Renal pelvis (tissue), 12 donors: ENCODE measurements at places on chromosomes 12 and 14. TPM values are rescaled to one million over a fixed set of nuclear protein-coding genes. Genes with fewer than 3 reads are reported as not detected.

DNA sequence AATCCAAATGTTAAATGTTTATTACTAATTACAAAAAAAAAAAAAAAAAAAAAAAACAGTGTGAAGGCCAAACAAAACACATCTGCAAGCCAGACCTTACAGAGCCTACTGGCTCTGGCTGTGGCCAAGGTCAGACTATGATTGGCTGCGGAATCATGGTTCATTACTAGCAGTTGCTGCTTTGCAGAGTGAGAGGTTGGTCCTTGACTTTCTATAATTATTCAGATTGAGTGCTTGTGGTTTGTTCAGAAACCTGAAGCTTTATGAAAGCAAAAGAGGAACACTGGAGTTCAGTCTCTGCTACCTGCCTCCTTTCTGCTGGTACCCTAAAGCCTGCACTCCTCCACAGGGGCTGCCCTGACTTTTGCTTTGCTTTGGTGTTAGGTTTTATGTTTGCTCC lies 550.9 kb downstream of the BCL11B start:
- DNase-seq = no peak

Gene LTB4R2
- polyA plus RNA-seq = 5.3 TPM

Gene KCNA1
- 0.31 TPM for polyA plus RNA-seq

Gene NGB
- polyA plus RNA-seq = not detected

Gene POTEG
- not detected for polyA plus RNA-seq

DNA sequence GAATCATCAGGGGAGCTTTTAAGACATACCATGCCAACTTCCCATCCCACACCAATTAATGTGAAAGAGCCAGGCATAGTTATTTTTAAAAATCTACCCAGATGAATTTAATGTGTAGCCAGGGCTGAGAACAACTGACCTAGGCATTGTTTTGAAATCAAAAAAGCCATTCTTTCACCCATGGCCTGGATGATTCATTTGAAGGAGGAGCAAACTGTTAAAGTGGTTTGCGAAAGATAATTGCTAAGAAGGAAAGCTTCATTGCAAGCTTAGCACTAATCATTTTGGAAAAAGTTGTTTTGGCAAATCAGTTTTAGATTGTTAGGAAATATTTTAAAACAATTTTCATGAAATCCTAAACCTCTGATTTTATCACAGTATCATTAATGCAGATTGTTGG lies 2.1 kb upstream of the GTSF1 start:
- no peak for DNase-seq

DNA sequence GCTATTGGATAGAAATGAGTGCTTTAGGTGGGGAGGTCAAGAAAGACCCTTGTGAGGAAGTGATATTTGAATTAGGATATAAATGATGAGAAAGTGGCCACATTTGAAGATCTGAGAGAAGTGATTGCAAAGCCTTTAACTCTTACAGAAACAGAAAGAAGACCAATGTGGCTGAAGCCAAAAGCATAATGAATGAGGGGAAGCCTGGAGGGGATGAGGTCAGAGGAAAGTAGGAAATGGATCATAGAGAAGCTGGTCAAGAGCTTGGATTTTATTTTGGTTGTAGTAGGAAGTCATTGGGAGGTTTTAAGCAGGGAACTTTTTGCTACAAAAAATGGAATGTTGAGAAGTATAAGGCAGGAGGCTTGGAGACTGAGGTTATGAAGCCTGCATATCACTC lies 3.5 kb upstream of the GYS2 start:
- DNase-seq = no peak

Gene STXBP6
- polyA plus RNA-seq = 7.0 TPM

- no peak for DNase-seq
Observed at GRCh38 chr12:104533134-104533533, 76.4 kb downstream of the CHST11 start.

- DNase-seq = no peak
Observed at GRCh38 chr12:116941188-116941587, 30.4 kb downstream of the FBXW8 start.

- no peak for DNase-seq
Observed at GRCh38 chr12:46221255-46222128, 47.4 kb downstream of the SLC38A1 start.

DNA sequence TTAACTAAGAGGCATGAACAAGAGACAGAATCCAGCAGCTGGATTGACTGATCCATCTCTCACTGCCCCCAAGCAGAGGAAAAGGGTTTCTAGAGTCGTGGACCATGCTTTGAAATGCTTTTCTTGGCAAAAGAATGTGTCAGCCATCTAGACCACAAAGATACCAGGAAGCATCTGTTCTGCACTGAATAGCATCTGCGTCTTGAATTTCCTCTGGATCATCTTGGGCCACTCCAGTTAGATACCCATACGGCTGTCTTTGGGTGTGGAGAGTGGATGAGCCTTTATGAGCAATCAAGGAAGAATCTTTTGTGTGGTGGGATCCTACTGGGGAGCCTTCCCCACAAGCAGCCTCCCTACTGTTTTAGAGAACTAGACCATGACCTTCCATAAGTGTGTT lies 16.0 kb upstream of the RFX4 start:
- no peak for DNase-seq

GRCh38 chr12:3305464-3305863 lies 185.5 kb upstream of the PRMT8 start:
- no peak for DNase-seq

DNA sequence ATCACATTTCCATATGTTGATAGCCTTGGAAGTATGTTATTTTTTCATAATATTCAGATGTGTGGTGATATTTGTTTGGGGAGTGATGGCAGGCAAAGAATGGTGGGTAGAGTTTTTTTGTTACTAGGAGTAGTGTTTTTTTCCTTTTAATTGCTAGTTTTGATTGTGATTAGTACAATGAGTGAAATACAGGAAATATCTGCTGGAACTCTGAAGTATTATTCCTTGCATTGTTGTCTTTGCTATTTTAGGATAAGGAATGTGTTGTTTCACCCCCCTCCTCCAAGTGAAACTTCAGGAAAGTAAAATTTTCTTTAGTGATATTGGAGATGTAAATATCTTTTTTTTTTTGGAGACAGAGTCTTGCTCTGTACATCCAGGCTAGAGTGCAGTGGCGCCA lies 105.4 kb downstream of the DIP2B start:
- DNase-seq = no peak

DNA sequence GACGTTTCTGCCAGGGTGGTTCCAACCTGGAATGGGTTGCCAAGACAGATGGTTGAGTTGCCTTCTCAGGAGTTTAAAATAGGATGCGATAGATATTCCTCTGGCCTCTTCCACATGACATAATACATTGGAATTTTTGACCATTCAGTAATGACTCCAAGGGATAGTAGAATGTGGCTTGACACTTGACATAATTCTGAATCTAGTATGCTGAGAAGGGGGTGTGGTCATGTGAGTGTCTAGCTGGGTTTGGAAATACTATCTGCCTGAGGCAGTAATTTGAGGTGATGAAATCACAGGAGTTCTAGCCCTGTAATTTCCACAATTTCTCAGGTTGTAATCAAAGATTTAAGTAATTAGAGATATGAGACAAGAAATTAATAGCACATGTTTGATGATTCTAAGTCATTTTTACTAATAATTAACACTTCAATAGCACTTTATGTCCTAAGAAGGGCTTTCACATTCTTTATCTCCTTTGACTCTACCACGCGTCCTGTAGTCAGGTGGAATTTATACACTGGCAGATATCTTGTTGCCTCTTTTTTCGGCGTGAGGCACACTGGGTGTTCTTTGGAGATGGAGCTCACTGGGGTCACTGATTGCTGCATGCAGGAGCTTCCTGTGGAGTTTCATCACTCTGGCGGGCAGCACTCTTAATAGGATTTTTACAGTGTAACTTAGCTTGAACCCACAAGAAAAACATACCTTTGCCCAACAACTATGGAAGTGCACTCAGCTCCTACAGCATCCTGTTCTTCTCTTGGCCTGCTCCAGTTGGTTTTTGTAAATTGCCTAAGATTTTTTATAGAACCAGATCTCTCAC lies 3.2 kb upstream of the AMIGO2 start:
- DNase-seq = no peak

GRCh38 chr12:27206801-27207502 lies 37.1 kb upstream of the STK38L start:
- DNase-seq = no peak

Gene HECTD4
- polyA plus RNA-seq = 63.8 TPM

DNA sequence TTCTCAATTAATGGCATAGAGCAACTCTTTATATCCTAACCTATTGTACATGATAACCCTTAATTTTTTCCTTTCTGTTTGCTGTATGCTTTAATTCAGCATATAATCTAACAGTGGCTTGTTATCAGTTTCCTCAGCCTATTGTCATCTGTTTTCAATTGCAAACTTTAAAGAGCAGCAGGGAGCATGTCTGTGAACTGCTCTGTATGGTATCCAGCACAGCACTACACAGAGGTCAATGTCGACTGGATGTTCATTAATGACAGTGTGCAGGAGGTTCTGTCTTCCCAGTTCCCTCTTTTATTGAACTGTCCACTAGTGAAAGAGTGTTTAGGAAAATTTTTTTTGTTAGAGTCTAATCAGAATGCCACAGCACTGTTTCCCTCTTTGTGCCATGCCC lies 609.1 kb downstream of the SOX5 start:
- no peak for DNase-seq

DNA sequence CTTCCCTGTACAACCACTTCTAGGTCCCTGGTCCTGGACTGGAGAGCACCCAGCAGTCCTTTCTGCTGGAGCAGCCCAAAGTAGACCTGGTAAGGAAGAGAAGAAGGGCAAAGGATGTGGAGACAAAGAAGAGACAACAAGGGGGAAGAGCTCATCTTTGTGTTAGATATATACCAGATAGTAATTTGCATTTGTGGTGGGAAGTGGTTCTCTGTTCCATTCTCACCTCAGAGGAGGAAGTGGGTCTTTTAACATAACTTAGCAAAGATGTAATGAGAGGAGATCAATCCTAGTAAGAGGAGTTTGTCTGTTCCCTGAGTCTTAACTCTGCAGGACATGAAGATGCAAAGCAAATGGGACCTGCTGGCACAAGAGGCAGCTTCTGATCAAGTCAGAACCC lies 8.0 kb downstream of the CCDC198 start:
- DNase-seq = no peak

Gene OR6J1
- 0.19 TPM for polyA plus RNA-seq

DNA sequence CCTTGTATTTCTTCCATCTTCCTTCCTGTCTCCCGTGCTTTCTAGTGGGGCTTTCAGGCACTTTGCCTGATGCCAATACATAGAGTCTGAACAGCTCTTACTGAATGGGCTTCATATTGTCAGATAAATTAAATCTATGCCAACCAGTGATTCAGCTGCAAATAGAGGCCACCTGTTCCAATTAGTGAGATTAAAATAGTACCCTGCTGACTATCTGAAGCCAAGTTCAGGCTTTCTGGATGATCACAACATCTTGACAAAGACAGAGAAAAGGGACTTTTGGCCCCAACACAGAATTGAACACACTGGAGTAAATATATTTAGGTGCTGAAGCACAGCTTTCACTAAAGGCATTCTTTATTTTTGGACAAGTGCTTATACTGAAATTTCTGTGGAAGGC lies 11.8 kb downstream of the TMCC3 start:
- no peak for DNase-seq

- no peak for DNase-seq
Observed at GRCh38 chr12:32402946-32403345, 3.6 kb downstream of the FGD4 start.

Gene OTUB2
- polyA plus RNA-seq = 4.7 TPM

- DNase-seq = no peak
Observed at GRCh38 chr14:51073731-51074130, 21.2 kb downstream of the TRIM9 start.

GRCh38 chr14:90782892-90783291 lies 33.3 kb downstream of the TTC7B start:
- DNase-seq = no peak

- no peak for DNase-seq
Observed at GRCh38 chr12:47033081-47033480, 46.3 kb upstream of the PCED1B start.

GRCh38 chr12:90842477-90842876 lies 112.5 kb downstream of the CCER1 start:
- no peak for DNase-seq

Gene CD163L1
- polyA plus RNA-seq = 2.3 TPM

DNA sequence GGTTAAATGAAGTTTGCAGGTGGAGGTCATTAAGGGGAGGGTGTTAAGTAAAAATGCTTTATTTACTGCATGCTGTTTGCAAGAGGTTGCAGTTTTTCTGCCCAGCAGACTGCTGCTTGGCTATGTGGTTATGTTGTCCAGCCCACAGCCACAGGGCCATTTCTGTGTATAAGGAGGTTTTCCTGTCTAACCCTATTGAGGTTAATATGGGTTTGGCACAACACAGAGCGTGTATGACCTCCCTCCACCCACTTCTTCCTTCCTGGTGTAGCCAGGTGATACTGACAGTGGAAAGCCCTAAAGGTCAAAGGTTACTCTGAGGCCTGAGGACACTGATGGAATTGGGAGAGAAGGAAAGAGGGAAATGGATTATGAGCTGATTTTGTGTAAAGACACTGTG lies 253.7 kb upstream of the PWP1 start:
- DNase-seq = no peak

Gene PTPRR
- 0.58 TPM for polyA plus RNA-seq

Gene EID3
- 4.5 TPM for polyA plus RNA-seq

DNA sequence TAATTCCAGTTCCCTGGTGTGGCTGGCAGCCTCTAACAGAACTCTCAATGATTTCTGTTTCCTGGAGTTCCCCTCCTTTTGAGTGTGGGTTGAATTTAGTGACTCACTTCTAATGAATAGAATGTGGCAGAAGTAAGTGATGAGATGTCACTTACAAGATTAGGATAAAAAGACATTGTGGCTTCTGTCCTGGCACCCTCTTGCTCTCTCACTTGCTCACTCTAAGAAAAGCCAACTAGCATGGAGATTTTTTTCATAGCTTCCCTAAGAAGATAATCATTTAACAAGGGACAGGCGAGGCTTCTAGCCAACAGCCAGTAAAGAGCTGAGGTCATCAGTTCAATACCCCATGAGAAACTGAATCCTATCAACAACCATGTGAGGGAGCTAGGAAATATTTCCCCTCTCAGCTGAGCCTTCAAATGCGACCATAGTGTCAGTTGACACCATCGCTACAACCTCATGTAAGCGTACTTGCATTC lies 156.7 kb downstream of the TMTC3 start:
- DNase-seq = no peak
